ENCODE measurements at places on chromosomes 4 and X.

DNA sequence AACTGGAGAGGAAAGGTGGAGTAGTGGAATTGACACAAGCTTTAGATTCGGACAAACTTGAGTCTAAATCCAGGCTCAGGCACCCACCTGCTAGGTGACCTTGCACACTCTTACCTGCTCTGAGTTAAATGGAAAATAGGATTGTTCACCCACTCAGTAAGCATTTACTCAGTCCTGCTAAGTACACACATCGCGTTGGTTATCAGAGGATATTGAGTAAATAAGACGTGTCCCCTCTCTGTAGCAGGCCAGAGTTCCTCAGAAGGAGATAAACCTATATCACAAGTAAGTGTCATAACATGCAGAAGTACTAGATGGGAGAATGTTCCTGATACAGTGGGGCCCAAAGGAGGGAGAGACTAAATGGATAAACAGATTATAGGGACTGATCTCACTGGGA lies 117.7 kb downstream of the SMIM20 start:
- DNase-seq: no peak

DNA sequence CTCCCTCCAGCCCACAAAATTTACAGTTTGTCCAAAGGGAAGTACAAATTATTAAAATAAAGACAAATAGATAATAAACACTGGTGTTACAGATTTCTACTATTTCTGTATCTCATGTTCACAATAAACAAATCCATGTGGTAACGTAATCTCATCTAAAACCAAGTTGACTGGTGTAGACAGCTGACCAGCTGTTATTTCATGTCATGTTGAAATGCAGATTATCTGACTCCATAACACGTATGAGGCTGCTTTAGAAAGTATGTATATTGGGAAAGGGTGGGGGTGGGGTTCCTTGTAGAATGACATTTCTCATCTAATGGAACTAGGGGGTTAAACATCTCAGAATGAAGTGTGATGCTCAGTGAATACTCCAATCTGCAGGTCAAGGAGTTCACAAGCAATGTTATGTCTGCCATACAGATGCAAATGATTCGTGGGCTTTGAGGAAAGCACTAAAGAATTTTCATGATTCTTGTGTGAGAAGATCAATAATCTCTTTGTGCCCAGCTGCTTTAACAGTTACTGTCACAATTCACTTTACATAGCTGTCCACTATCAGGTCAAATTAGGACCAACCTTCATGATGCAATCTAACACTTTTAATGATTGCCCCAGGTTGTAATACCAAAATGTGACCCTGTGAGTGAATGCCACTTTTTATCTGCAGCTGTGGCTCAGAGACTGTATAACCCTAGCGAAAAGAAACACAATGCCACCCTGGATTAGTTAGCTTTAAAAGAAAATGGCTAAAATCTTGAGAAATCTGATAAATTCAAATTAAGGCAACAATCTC lies 114.0 kb downstream of the ENOX2 start:
- no peak for DNase-seq

DNA sequence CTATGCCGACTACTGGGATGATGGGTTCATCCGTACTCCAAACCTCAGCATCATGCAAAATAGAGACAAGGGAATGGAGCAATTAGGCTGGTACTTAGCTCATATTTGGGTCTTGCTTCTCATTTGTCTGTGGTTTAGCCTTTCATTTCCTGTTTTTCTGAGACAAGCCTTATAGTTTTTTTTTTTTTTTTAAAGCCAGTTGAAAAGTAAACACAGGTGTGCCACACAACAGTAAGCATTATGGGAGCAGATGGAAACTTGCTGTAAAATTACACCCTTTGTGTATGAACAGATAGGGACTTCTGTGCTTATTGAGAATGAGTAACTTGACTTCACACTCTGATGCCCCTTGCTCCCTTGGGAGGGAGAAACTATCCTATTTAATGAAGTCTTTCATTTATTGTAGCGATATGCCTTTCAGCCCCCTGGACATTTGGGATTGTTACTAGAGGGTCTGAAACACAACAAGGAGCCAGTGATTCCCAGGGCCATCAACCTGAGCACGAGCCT lies 13.7 kb downstream of the RASSF6 start:
- DNase-seq: no peak

DNA sequence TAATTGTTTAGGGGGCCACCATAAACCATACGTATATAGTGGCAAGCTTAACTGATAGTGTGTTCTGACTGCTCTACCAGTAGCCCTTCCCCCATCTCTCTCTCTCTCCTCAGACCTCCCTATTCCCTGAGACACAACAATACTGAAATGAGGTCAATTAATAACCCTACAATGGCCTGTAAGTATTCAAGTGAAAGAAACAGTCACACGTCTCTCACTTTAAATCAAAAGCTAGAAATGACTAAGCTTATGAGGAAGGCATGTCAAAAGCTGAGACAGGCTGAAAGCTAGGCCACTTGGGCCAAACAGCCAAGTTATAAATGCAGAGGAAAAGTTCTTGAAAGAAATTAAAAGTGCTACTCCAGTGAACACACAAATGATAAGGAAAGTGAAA lies 78.0 kb downstream of the PRDM5 start:
- DNase-seq: no peak

DNA sequence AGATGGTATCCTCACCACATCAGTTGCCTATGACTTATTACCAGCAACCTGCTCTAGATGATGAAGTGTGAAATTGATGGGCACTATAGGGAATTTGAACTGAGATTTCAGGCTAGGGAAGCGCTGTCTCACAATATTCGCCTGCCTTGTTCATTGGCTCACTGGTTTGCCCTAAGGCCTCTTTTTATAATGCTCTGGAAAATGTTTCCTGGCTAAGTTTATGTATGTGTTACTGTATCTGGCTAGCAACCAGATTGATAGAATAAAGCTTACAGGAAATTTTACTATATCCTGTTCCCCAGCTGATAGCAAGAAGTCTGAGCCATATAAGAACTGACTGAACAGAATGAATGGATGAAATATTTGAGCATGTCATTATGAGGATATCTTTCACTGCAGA lies 71.6 kb downstream of the GSTCD start:
- DNase-seq: no peak

All from activated CD8-positive, alpha-beta memory T cell treated with anti-CD3 and anti-CD28 coated beads for 1 hour (primary cell).